Kidney epithelial cell (primary cell): ENCODE measurements at places on chromosomes 12 and 14. TPM values are rescaled to one million over a fixed set of nuclear protein-coding genes. Genes with fewer than 3 reads are reported as not detected.

TAS2R43 gene
- not detected in 2 replicates for total RNA-seq

RERGL gene
- not detected in 2 replicates for total RNA-seq

ZNF605 gene
- total RNA-seq, result 6.6 and 14.4 TPM in 2 replicates

C12orf54 gene
- total RNA-seq, result not detected in 2 replicates

AQP2 gene
- not detected in 2 replicates for total RNA-seq

TOMM20L gene
- not detected in 2 replicates for total RNA-seq

CISTR gene
- total RNA-seq, result not detected in 2 replicates

AKAP5 gene
- 1.2 and 1.5 TPM in 2 replicates for total RNA-seq

MYO1A gene
- total RNA-seq, result not detected in 2 replicates

SLC25A21 gene
- total RNA-seq, result 2.1 and 51.1 TPM in 2 replicates

SYNDIG1L gene
- not detected in 2 replicates for total RNA-seq

TMEM132C gene
- 0.42 and 0.48 TPM in 2 replicates for total RNA-seq

NTN4 gene
- 76.7 and 81.3 TPM in 2 replicates for total RNA-seq

FAM90A1 gene
- 0.63 and 1.1 TPM in 2 replicates for total RNA-seq

TDRD9 gene
- 6.5 and 7.3 TPM in 2 replicates for total RNA-seq

CLEC1A gene
- 0.04 TPM in 1 of 2 replicates, not detected in the other for total RNA-seq

LTB4R2 gene
- total RNA-seq, result 1.5 and 8.0 TPM in 2 replicates

GLT8D2 gene
- total RNA-seq, result 1.1 and 1.8 TPM in 2 replicates

GPR68 gene
- total RNA-seq, result 3.4 and 4.7 TPM in 2 replicates

KLRD1 gene
- under 0.01 and 1.5 TPM in 2 replicates for total RNA-seq

DTD2 gene
- total RNA-seq, result 30.0 and 44.6 TPM in 2 replicates

INSM2 gene
- total RNA-seq, result not detected in 2 replicates
